Activated CD4-positive, CD25-positive, alpha-beta regulatory T cell treated with anti-CD3 and anti-CD28 coated beads, Interleukin-2, amount 50 U/mL, for 16 hours (primary cell): ENCODE measurements at places on chromosomes 4 and X.

DNA sequence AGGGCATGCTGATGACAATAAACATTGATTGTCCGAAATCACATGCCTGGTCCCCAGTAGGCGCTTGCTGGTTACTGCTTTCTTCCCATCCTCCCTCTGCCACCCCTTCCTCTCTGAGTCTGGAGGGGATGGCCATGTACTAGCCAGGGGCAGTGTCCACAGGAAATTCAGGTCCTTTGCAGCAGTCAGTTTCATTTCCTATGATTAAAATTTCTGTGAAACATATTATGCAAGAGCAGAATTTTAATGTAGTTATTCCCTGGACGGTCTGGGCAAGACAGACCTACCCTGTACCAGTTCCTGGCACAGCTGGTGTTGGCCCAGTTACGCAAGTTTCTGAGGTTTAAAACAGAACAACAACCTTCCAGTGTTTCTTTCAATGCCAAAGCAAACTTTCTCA is 28.2 kb upstream of the TLR2 start:
- no peak for DNase-seq

GRCh38 chrX:81537723-81538122 is 335.8 kb downstream of the SH3BGRL start:
- no peak for DNase-seq

DNA sequence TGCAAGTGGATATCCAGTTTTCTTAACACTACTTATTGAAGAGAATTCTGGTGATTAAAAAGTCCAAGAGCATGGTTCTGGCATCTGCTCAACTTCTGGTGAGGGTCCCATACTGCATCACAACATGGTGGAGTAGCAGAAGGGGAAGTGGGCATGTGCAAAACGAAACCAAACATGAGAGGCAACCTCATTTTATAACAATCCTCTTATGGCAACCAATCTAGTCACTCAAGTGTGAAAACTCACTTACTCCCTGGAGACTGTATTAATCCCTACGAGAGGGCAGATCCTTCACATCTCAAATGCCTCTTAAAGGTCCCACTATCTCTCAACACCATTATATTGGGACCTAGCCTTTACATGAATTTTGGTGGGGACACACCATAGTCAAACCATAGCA is 55.4 kb upstream of the TRO start:
- DNase-seq = no peak

GRCh38 chr4:88012647-88013046 is 5.2 kb downstream of the PKD2 start:
- DNase-seq = no peak

DNA sequence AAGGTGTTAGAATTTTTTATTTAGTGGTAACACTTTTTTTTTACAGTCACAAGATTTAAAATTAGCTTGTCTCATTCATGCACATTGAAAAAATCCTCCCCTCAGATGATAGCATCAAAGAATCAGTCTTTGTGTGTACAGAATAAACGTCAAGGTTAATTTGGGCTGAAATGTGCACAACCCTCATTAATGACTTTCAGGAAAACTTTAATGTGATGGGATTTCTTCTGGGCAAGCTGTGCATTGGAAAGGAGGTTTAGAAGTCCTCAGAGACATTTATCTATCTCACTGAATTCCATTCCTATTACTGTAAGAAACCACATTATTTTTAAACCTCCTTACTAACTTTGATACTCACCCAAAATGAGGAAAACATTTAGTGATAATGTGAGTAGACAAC is 88.2 kb upstream of the TECRL start:
- DNase-seq = no peak

DNA sequence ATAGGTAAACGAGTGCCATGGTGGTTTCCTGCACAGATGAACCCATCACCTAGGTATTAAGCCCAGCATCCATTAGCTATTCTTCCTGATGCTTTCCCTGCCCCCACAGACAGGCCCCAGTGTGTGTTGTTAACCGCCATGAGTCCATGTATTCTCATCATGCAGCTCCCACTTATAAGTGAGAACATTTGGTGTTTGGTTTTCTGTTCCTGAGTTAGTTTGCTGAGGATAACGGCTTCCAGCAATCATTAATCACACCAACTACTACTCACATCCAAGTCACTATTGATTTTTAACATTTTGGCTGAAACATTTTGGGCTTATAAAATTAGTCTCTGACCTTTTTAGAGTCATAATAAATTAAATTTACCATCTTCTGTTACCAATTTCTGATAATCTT is 205.3 kb downstream of the SPOCK3 start:
- no peak for DNase-seq

- no peak for DNase-seq
Observed at GRCh38 chr4:1714303-1715001, 2.3 kb upstream of the SLBP start.

- no peak for DNase-seq
Observed at GRCh38 chr4:142585411-142585810, 260.7 kb downstream of the INPP4B start.

DNA sequence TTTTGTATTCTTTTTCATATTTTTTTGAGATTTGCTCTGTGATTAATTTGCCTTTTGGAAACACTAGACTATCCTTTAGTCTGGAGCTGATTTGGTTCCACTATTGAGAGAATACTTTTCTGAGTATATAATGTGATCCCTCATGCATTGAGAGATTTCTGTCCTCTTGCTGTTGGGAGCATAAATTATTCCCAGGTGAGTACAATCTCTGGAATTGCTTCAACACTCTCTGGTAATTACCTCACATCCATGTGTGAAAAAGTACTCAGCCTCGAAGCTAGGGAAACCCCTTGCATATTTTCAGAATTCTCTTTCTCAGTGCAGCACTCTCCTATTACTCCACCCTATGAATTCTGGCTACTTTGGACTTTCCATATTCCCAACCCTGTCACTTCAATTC is 550.0 kb downstream of the RAPGEF2 start:
- no peak for DNase-seq

DNA sequence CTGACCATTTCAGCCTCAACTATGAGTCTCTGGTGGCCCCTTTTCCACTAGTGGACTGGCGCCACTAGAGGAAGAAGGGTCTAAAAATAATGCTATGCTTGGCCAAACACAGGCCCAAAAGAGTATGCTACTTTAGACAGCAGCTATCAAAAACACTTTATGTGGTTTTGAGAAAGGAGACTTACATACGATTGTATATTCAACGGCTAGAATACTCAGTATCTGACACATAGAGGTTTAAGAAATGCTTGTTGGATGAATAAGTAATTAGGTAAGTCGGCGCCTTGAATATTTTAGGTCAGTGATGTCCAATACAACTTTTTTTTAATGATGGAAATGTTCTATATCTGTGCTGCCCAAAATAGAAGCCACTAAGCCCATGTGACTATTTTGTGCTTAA is 25.7 kb upstream of the TMPRSS11A start:
- no peak for DNase-seq

- DNase-seq = no peak
Observed at GRCh38 chr4:77183777-77184420, 26.9 kb downstream of the CCNG2 start.

DNA sequence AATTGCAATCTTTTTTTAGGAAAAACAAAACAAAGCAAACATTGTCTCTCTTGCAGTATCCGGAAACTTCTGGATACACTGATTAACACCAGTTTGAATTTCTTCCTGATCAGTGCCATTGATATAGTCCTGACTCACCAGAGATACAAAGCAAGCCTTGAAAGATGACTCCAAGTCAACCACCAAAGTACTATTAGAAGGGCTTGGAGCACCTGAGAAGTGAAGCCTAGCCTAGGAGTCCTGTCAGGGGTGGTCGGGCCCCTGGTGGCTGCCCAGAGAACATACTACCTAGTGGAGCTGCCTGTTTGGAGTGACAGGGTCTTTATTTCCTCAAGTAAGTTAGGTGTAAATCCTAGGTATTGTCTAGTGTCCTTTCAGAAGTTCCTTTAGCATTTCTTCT is 593.2 kb downstream of the ZNF674 start:
- DNase-seq = no peak

DNA sequence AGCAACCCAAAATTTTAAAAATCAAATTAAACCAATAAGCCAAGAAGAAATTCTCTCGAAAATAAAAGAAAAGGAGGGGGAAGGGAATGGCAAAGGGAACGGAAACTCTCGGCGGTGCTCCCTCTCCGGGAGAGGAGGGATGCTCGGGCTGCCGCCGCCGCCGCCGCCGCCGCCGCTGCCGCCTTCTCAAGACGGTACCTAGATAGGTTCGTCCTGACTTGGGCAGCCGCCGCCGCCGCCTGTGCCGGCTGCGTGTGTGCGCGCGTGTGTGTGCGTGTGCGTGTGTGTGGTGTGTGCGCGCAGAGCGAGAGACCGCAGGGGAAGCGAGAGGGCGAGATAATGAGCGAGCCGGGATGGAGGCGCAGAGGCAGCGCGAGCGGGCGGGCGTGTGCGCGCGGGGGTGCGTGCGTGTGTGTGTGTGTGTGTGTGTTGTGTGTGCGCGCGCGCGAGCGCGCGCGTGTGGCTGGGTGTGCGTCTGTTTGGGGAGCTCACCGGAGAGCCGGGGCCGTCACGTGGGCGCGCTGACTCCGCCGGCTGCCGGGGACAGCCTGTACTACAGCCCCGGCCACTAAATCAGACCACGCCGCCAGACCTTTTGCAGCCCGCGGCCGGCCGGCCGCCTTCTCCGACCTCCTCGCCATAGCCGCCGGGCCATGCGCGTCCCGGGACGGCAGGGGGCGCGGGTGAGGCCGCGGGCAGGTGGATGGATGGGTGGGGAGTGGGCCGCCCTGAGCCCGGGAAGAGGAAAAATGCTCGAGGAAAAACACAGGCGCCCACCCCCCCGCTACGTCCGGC is 111.6 kb downstream of the DHX15 start:
- no peak for DNase-seq

GRCh38 chr4:82865592-82865991 is 25.4 kb downstream of the SEC31A start:
- DNase-seq = no peak

- no peak for DNase-seq
Observed at GRCh38 chrX:13013363-13014110, 30.9 kb downstream of the FAM9C start.

DNA sequence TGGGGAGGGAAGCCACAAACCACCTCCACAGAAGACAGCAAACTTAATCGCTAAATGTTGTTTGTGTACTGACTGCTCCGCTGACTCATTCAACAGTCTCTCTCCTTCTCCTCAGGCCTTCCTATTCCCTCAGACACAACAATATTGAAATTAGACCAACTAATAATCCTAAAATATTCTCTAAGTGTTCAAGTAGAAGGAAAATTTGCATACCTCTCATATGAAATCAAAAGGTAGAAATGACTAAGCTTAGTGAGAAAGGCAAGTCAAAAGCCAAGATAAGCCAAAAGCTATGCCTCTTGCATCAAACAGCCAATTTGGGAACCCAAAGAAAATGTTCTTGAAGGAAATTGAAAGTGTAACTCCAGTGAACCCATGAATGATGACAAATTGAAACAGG is 75.7 kb upstream of the ARHGAP24 start:
- no peak for DNase-seq

DNA sequence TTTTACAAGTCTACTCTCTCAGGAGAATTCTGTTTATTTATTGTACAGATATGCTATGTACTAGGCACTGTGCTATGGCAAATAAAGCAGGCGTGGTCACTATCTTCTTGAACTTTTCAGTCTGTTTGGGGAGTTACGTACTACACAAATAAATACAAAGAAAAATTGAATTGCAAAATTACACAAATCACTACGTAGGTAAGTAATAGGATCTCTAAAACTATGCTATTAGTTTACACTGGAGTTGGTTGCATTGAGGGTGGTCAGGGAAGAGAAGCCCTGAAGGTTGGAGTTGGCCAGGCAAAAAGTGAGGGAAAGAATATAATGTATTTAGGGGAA is 75.7 kb downstream of the GAB1 start:
- no peak for DNase-seq

DNA sequence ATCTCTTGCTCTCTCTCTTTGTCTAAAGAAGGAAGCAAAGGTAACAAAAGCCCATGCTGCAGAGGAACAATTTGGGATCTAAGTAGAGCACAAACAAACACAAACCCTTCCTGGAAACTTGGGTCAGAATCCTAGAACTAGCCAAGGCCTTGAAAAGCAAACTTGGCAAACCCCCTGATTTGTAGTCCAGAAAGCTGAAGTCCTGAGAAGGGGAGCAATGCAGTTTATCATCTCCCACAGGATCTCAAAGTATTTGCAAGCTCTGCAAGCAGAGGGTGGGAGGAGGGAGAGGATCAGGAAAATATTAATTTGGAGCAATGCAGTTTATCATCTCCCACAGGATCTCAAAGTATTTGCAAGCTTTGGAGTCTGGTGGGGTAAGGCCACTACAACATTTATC is 379.5 kb upstream of the FGF13 start:
- no peak for DNase-seq

DNA sequence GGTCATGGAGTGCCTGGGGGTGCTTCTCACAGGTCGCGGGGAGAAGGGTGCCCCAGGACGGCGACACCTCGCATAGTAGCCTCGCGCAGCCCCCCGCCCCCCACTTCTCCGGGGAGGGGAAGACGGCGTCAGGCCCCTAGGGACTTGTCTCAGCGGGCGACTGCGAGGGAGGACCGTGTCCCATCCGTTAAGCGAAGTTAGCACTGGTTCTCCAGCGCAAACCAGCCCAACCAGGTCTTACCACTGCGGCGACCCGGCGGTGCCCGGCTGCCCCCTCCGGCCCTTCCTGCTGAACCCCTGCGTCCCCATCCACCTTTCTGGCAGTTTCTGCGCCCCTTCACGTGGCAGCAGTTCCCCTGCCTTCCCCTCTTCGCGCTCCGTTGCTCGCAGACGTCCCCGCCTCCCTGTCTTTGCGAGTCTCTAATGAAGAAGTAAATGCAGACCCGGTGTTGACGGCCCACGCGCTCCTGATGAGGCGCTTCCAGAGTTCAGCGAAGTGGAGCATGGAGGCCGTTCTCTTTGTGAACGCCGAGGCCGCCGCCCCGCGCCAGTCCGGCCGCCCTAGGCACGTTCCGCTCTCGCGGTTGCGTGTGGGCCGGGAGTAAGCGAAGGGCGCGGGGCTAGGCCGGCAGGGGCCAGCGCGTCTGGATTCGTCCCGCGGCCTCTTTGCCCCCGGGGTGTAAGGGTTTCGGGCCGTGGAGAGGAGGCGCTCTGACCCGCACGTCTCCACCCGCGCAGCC is 3.0 kb downstream of the SLIT2 start:
- no peak for DNase-seq

DNA sequence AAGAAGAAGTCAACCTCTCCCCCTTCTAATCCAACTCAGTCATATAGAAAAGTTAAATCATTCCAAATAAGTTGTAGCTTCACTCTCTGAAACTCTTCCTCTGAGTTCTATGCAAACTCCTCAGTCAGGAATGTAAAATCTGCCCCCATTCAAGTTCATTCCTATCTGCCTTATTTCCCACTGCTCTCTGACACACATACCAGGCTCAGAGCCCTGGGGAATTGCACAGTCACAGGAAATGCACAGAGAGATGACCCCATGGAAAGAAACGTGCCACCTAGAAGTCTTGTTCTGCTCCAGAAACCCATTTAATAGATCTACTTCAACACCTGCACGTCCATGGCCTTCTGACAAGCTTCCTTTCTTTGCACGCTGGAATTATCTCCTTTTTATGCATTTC is 236.0 kb upstream of the VCX3A start:
- DNase-seq = no peak

DNA sequence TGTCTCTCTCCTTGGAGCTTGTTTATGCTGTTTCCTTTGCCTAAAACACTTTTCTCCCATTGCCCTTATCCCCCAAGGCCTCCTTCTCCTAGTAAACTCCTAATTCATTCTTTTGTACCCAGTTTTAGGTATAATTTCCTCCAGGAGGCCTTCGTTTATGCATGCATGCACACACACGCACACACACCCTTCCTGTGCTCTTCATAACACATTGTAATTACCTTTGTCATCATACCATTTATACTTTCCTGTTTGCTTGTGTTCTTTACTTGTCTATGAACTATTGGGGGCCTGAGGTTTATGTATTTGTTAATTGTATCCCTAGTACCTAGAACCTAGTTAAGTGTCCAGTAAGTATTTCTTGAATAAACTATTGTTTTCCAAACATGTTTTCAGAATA is 45.5 kb downstream of the XIAP start:
- DNase-seq = no peak
